DMS153 (cell line): ENCODE measurements at places on chromosomes 6 and 20.
A peak's percentile ranks its signal among the peaks of the same experiment; 100 is the strongest.

GRCh38 chr6:112049026-112049799 is 4.7 kb upstream of the CCN6 start:
- DNase-seq, result no peak

GRCh38 chr6:81942067-81942370 is 189.5 kb upstream of the TENT5A start:
- DNase-seq, result no peak

DNA sequence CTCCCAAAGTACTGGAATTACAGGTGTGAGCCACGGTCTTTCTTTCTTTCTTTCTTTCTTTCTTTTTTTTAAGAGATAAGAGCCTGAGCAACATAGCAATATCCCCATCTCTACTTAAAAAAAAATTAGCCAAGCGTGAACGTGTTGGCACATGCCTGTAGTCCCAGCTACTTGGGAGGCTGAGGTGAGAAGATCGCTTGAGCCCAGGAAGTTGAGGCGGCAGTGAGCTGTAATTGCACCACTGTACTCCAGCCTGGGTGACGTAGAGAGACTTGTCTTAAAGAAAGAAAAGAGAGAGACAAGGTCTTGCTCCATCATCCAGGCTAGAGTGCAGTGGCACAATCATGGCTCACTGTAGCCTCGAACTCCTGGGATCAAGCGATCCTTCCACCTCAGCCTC is 162.0 kb upstream of the MLN start:
- no peak for DNase-seq

DNA sequence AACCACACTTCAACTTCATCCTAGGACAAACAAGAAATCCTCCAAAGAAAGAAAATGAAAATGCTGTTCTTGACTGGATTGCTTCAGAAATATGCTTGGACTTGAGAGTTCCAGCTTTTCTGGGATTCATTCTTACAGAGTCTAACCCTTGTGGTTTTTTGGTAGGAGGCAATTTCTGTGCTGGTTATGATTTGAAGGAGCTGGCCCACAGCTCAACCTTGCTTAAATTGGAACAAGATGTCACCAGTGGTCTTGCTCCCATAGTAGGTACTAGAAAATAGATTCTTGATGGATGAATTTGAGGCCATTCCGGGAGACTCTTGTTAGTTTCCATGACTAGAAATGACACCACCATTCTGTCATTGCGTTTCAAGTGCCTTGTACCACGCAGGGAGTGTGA is 54.3 kb upstream of the BMP6 start:
- DNase-seq, result no peak

GRCh38 chr6:333379-334002 is 41.2 kb downstream of the DUSP22 start:
- no peak for DNase-seq

- DNase-seq, result no peak
Measured at GRCh38 chr6:156718647-156719394, 58.4 kb upstream of the ARID1B start.

- DNase-seq, result no peak
Measured at GRCh38 chr20:39504710-39505094, 542.6 kb downstream of the DHX35 start.

DNA sequence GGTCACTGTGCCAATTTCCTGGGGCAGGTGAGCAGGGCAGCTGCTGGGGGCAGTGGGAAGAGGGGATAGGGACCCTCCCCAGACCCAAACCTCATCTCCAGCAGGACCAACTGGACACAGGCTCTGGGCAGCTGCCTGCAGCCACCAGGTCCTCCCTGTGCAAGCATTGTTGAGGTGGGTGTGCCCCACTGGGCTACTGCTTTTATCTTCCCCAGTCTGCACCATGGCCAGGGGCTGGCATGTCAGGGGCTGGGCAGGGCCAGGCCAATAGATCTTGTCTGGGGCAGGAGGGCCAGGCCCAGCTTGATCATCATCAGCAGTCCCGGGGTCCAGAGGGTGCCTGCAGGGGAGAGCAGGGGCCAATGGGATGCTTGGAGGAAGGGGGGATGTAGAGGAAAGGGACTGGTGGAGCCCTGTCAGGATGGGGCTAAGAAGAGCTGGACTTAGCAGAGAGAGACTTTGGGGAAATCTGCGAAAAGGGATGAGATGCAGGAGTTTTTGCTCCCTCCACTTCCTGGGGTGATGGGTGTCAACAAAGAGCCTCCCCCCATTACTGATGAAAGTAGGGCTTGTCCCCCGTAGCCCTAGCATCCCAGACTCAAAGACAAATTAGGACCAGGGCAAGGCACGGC is 5.7 kb downstream of the EBF4 start:
- no peak for DNase-seq

- DNase-seq, result peak; percentile 33
Measured at GRCh38 chr6:97186416-97186999, 96.5 kb downstream of the MMS22L start.

DNA sequence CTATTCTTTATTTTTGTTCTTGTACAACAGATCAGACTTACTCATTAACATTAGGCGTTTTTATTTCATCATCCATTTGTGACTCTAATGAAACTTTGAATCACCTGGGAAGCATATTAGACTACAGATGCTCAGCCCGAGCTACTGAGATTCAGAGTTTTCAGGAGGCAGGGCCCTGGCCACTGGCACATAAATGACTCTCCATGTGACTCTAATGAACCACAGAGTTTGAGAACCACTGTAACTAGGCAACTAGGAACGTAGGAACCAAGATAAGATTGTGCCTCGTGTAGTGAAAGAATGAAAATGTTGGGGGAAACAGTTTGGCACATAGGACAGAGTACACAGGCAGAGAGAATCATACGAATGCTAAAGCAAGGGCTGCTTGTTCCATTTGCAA is 405.9 kb upstream of the BTBD3 start:
- no peak for DNase-seq

GRCh38 chr6:49025273-49026240 is 437.5 kb downstream of the MMUT start:
- no peak for DNase-seq

- no peak for DNase-seq
Measured at GRCh38 chr6:7163661-7164071, 55.9 kb downstream of the RREB1 start.

GRCh38 chr6:38179300-38179699 is 359.8 kb downstream of the ZFAND3 start:
- no peak for DNase-seq

- DNase-seq, result no peak
Measured at GRCh38 chr6:24110417-24110816, 15.6 kb upstream of the NRSN1 start.

DNA sequence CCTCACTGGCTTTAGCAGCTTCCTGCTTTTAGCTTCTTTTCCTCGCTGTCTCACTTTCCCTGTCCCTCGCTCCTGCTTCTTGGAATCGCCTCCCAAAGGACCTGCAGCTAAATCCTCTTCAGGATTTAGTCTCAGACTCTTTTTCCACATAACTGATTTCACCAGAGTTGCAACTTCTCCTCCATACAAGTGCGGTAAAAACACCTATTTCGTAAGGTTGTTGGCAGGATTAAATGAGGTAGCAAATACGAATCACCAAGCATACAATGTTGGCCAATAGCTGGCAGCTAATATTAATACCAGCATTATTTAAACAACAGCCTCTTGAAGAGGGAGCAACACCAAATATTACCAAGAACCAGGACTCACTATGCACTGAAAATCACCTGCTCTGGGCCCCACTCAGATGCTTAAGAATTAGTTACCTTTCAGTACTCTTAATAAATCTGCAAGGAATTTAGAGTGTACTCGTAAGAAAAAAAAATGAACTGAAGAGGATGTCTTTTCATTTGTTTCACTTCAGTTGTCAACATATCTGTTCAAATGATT is 123.0 kb downstream of the DTNBP1 start:
- no peak for DNase-seq

- no peak for DNase-seq
Measured at GRCh38 chr6:156902782-156903181, 125.6 kb downstream of the ARID1B start.

DNA sequence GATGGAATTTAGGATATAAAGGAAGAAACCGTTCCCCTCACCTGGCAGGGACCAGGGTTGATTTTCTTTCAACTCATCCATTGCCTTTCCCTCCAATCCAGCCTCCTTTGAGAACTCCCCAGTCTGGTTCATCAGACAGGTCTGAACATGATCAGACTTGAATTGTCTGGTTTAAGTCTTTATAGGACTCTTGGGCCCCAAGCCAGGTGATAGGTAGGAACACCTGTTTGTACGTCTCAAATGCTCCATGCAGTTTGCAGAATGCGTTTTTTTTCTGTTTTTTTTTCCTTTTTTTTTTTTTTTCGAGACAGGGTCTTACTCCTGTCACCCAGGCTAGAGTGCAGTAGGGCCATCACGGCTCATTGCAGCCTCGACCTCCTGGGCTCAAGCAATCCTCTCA is 4.1 kb upstream of the CEP250 start:
- peak; percentile 82 for DNase-seq

- DNase-seq, result peak; percentile 13
Measured at GRCh38 chr6:4459032-4459431, 317.2 kb upstream of the CDYL start.

DNA sequence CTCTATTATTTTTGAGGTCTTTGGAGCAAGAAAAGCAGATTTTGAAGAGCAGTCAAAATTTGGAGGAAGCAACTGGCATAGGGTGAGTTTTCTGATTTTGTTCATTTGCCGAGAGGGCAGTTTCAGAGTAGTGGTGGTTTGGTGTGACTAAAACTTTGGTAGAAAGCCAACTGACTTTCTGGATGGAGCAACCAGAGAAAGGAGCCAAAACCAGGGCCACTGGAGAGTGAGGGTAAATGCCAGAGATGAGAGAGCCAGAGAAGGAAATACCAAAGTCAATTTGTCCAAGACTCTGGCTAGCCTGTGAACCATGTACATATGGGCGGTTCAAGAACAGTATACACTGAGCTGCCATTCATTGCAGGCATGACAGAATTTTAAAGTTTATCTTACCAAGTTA is 40.5 kb upstream of the ZBTB24 start:
- DNase-seq, result no peak

GRCh38 chr20:58959652-58960051 is 21.4 kb upstream of the NELFCD start:
- DNase-seq, result no peak

DNA sequence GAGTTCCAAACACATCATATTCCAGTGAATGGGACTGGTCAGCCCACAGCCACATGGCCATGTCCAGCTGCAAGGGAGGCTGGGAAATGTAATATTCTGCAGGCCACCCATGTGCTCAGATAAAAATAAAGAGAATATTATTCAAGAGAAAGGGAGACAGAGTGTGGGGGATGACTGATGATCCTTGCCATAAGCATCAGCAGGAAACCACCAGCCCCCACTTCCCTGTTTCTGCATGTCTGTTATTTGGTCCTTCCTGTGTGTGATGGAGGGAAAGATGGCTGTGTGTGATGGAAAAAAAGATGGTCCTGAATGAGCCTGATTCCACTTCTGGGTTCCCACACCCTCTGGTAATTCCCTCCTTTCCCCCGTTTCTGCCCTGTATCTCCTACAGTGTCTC is 13.1 kb upstream of the RSPO4 start:
- no peak for DNase-seq

DNA sequence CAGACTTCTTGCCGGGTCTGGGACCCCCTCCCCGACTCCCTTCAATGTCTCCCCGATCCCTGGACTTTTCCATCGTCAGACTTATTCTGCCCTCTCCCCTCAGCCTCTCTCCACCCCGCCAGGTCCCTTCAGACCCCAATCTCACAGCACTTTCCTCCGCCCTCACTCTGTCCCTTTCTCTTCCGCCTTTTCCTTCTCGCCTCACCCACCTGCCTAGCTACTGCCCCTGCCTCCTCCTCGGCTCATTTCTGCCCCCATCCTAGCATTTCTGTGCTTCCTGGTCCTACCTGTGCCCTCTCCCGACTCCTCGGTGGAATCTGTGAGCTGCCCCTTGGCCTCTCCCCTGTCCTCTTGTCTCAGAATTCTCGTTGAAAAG is 616 bp downstream of the CHMP4B start:
- no peak for DNase-seq

GRCh38 chr6:167559675-167560479 is 235.0 kb downstream of the TTLL2 start:
- no peak for DNase-seq

DNA sequence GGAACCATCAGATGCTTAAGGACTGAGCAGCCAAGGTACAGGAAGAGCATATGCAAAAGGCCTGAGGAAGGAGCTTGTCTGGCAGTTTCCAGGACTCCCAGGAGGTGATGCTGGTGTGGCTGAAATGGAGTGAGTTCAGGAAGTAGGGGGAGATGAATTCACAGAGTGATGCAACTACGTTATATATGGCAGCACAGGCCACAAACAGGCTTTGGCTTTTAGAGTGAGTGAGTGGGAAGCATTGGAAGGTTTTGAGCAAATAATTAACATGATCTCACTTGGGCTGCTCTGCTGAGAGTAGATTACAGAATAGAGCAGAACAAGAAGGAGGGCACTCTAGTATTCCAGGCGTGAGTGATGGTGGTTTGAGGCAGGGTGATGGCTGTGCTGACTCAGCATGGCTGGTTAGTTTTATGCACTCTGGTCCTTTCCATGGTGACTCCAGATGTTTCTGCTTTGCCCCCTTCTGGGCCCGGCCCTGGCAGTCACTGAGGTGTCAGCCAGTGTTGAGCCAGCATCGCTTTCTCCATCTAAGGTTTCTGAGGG is 6.5 kb downstream of the BTN2A2 start:
- no peak for DNase-seq

DNA sequence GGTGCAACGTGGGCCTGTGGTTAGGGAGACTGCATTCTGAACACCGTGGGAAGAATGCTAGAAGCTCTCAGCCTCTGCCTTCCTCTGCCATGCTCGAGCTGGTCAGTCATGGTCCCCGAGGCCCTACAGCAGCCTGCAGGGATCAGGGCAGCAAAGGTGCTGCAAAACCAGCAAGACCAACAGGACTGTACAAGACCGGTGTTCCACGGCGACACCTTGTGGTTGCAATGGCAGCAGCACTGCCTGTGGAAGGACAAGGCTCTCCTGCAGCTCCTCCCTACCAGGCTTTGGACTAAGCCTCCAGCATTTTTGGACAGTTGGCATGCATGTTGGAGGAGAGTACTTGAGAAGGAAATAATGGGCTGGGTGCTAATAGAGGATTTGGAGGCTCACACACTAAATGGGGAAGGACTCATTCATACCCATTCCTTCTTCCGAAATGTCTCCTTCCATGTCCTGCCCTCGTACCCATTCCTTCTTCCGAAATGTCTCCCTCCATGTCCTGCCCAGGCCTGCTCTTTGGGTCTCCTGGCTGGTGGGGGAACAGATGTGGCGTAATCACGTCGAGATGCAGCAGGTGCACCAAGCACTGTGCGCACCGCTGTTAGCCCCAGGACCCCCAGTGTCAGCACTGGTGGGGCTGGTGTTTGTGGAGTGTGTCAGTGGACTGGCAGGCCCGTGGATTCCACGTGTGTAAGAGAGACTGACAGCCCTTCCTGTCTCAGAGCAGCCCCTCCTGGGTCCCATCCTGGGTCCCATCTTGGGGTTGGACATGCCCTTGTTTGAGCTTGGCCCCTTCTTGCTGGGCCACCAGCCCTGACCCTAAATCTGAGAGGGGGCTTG is 18.6 kb upstream of the MYT1 start:
- DNase-seq, result no peak
